ENCODE measurements at places on chromosomes 7 and 10. TPM values are rescaled to one million over a fixed set of nuclear protein-coding genes. Genes with fewer than 3 reads are reported as not detected.

DNA sequence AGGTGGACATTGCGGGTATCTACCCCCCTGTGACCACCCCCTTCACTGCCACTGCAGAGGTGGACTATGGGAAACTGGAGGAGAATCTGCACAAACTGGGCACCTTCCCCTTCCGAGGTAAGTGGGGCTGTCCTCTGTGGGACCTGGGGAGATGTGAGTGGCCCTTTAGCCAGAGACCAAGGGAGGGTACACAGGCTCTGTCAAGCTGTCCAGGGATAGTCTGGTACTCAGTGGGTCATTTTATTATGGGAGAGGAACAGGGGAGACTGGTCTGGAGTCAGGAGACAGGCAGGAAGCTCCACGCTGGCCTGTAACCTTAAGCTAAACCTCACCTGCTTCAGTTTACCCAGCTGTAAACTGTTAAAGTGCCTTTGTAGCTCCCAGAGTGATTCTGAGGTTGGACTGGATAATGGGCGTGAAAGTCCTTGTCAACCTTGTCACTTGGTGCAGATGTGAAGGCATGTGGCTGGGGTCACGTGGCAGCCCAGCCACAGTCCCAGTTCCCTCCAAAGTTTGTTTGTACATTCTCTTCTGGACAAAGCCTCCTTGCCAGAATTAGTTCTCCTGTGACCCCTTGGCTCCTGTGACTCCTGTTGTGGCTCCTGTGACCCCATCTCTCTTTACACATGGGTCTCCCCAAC lies 729 bp downstream of the HOGA1 start:
- no peak for DNase-seq

GRCh38 chr7:28792858-28793257 lies 165.3 kb downstream of the TRIL start:
- no peak for DNase-seq

- no peak for DNase-seq
These were observed 48.4 kb downstream of the SFMBT2 start for GRCh38 chr10:7362471-7362870.

The ITGB8 gene
- total RNA-seq = 64.7 TPM

The GJD4 gene
- total RNA-seq = not detected

The PNLIPRP2 gene
- total RNA-seq = not detected

GRCh38 chr10:56586461-56586891 lies 225.4 kb upstream of the ZWINT start:
- no peak for DNase-seq

DNA sequence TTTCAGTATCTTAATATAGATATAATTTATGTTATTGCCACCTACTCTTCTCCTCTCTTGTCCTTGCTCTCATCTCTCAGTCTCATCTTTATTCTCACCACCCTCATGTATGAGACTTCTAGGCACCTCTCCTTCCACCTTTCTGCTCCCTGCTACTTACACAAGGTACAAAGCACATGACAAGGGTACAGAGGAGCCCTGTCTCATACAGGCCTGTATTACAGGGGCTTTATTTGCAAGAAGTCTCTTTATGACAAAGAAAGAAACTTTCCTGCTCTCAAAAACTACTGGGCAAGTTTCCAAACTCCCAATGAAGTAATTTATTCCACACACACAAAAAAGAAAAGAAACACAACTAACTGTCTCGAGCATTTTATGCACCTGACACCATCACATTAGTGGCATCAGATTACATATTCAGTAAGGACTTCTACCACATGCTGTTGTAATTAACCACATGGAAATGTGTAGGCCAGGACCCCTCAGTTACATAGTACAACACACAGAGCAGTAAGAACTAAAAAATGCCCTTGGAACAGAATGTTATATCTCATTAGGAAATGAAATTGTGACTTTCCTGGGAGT lies 253.1 kb downstream of the FZD1 start:
- no peak for DNase-seq

DNA sequence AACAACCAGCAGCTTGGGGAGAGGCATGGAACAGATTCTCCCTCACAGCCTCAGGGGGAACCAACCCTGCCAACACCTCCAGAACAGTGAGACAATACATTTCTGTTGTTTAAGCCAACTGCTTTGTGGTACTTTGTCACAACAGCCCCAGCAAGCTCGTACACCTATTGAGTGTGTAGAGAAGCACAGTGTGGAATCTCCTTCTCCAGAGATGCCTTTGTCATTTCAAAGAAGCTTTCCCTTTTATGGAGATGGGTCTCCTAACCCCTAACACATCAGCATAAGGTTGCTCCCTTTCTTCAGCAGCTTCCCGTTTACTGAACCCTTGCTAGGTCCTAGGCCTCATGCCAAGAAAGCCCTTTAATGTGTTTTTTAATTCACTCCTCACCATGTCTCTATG lies 60.7 kb upstream of the AGK start:
- DNase-seq = no peak

The ERVW-1 gene
- not detected for total RNA-seq

The MEOX2 gene
- total RNA-seq = 2.5 TPM

The MKI67 gene
- 13.0 TPM for total RNA-seq

The STAG3 gene
- 1.9 TPM for total RNA-seq

The PRSS37 gene
- total RNA-seq = not detected

DNA sequence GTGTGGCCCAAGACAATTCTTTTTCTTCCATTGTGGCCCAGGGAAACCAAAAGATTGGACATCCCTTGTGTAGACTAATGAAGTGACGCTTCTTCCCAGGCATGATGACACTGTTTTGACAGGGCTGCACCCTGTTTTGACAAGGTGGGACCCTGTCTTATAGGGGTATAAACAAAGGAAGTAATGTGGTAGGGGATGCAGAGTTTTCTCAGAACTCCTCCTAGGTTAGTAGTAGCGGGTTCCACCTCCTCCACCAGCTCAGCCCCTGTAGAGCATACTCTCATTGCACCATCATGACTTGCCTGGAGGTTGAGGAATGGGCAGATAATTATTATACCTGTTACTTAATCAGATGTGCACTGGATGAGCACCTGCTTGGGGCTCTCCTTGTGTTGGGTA lies 123.1 kb downstream of the CCNY start:
- no peak for DNase-seq

The ADAM8 gene
- 3.0 TPM for total RNA-seq

The CHRM2 gene
- total RNA-seq = not detected

GRCh38 chr10:133081636-133082035 lies 6.1 kb upstream of the ADGRA1 start:
- no peak for DNase-seq

The GSTO2 gene
- 35.5 TPM for total RNA-seq

- peak; percentile 58 for DNase-seq
These were observed 8.1 kb upstream of the ADAP1 start for GRCh38 chr7:962401-963081.

- DNase-seq = no peak
These were observed 205.6 kb upstream of the PRSS58 start for GRCh38 chr7:142463401-142463850.

The TEX36 gene
- total RNA-seq = not detected

DNA sequence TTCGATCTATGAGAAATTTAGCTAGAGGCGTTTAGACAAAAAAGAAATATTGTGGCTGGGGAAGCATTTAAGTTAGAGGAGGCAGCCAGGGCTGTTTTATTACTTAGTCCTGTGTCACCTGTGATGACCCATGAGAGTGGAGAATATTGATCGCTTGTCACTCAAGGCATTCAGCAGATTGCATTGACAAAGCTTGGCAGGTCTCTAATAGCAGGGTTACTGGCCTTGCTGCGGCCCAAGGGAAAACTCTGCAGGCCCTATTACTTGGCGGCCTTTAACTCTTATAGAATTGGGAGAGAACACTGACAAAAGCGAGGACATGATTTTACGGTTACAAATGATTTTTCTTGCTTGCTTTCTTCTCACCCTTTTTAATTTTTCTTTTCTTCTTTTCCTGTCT lies 473.5 kb downstream of the AUTS2 start:
- DNase-seq = no peak

GRCh38 chr7:69517985-69518704 lies 80.1 kb upstream of the AUTS2 start:
- no peak for DNase-seq

DNA sequence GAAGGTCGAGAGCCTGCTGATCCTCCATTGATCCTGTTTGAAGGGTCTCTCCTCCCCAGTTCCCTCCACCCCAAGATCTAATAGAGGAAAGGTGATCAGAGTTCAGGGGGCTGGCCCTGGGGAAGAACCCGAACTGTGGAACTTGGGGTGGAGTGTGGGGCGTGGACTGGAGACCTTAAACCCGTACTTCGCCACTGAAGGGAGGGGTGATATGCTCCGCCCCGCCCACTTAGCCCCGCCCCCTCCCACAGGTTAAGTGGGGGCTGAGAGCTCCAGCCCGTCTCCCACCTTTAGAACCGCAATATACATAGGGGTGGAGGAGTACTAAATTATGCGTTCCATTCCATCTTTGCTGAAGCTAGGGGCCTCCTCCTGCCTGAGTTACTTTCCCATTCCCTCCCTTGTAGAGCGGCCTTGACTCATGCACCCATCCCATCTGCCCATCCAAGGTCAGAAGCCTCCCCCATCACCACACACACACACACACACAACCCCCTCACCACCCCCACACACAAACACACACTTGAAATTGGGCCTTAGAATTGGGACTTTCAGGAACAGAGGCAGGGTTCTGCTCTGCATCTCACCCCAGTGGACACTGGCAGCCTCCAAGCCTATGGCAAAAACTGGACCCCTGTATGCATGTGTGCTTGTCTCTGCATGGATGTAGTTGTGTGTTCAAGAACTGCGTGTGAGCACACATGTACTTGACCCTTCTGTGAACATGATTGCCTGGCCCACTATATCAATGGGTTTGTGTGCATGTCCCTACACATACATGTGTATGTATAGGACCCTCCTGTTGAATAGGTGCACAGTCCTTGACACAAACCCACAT lies 991 bp downstream of the SEMA4G start:
- peak; percentile 54 for DNase-seq

DNA sequence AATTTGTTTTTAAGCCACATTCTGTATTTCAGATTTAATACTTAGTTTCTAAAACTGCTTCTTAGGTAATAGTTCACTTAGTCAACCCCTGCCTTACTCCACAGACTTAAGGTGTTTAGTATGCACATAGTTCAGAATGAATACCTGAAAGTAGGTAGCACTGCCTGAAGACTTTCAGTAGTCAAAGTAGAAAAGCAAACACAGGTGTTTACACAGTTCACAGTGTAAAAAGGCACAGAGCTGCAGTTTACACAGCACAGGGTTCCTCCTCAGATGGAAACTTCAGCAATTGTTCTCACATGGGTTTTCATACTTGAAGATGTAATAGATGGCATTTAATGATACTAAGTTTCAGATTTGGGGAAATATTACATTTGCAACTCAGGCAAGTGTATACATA lies 3.1 kb upstream of the PKD1L1 start:
- DNase-seq = no peak

GRCh38 chr10:69600761-69601330 lies 27.6 kb upstream of the NEUROG3 start:
- no peak for DNase-seq

GRCh38 chr7:37964196-37964595 lies 43.8 kb downstream of the EPDR1 start:
- DNase-seq = no peak

GRCh38 chr7:27344471-27344870 lies 101.9 kb downstream of the EVX1 start:
- no peak for DNase-seq

The SPDYE5 gene
- not detected for total RNA-seq

The PDGFA gene
- 27.2 TPM for total RNA-seq

The CRHR2 gene
- total RNA-seq = not detected

The UNCX gene
- not detected for total RNA-seq

GRCh38 chr10:82161264-82161663 lies 286.3 kb downstream of the NRG3 start:
- no peak for DNase-seq

GRCh38 chr10:653991-654646 lies 35.3 kb downstream of the DIP2C start:
- no peak for DNase-seq

DNA sequence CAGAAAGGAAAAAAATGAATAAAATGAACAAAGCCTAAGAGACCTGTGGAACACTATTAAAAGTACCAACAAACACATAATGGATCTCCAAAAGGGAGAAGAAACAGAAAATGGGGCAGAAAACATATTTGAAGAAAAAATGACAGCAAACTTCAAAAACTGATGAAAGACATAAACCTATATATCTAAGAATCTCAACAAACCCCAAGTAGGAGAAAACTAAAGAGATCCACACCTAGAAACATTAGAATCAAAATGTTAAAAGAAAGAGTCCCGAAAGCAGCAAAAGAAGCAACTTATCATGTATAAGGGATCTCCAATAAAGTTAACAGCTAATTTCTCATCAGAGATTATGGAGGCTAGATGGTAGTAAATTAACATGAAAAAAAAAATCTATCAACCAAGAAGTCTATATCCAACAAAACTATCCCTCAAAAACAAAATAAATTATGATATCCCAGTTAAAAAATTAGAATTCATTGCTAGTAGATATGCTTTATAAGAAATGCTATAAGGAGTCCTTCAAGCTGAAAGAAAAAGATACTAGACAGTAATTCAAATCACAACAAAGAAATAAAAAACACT lies 68.0 kb downstream of the DNAJC1 start:
- no peak for DNase-seq

GRCh38 chr10:14261336-14261735 lies 69.4 kb downstream of the FRMD4A start:
- no peak for DNase-seq

The FAM13C gene
- total RNA-seq = 21.8 TPM

- no peak for DNase-seq
These were observed 35.2 kb upstream of the GDF10 start for GRCh38 chr10:47264797-47265281.

The DYNC1I1 gene
- total RNA-seq = 6.7 TPM

DNA sequence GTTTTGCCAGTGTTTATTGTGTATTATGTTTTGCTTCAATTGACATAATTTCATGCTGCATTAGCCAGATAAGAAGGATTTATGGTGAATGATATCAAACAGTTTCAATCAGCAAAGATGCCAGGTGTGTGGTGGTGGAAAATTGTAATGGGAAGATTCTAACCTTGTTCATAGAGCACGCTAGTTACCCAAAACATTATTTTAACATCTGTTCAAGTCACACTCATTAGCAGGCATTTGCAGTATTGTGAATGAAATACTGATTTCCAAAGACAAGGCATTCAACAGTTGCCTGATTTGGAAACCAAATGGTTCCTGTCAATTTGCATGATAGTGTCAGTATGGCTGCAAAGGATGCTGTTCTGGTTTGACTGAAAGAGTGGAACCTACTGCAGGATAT lies 129.7 kb downstream of the EPC1 start:
- DNase-seq = no peak
